HFF-Myc (cell line): ENCODE measurements at places on chromosomes 7 and 10.

GRCh38 chr7:868189-868486, 8.2 kb upstream of the GET4 start:
- DNase-seq: peak; percentile 54

- no peak for DNase-seq
These were observed 278.4 kb downstream of the PHF14 start for GRCh38 chr7:11252011-11252607.

- no peak for DNase-seq
These were observed 1.9 kb downstream of the GRID1 start for GRCh38 chr10:86364491-86365345.

GRCh38 chr10:126458466-126458865, 70.2 kb upstream of the ADAM12 start:
- DNase-seq: no peak

GRCh38 chr10:101006593-101007098, 7.0 kb downstream of the LZTS2 start:
- no peak for DNase-seq

GRCh38 chr10:91642831-91643692, 10.2 kb upstream of the PPP1R3C start:
- no peak for DNase-seq
